T-cell (primary cell): ENCODE measurements at places on chromosomes 1 and 21. TPM values are rescaled to one million over a fixed set of nuclear protein-coding genes. Genes with fewer than 3 reads are reported as not detected.

The LRIG2 gene
- 20.1 TPM for total RNA-seq

The KCNN3 gene
- 0.21 TPM for total RNA-seq

The AZIN2 gene
- total RNA-seq, result 9.7 TPM

The C4BPB gene
- total RNA-seq, result 0.73 TPM

GRCh38 chr1:203251466-203251865 is 22.0 kb upstream of the CHIT1 start:
- H3K4me3 ChIP-seq, result no peak overlapping the region
- no peaks in the 10 kb centered on the region for H3K4me1 ChIP-seq
- H3K27me3 ChIP-seq, result peaks cover 1% of the 10 kb centered on the region

- H3K4me3 ChIP-seq, result no peak overlapping the region
- H3K27me3 ChIP-seq, result no peaks in the 10 kb centered on the region
- no peak overlapping the region for H3K27ac ChIP-seq
- H3K36me3 ChIP-seq, result no peaks in the 10 kb centered on the region
- DNase-seq, result no peak
Observed at GRCh38 chr1:84260852-84261518, 40.5 kb upstream of the SAMD13 start.

GRCh38 chr21:34609244-34609932 is 5.5 kb downstream of the RCAN1 start:
- peaks cover 4% of the 10 kb centered on the region for H3K27me3 ChIP-seq
- H3K27ac ChIP-seq, result no peak overlapping the region
- no peak overlapping the region for H3K4me3 ChIP-seq
- DNase-seq, result no peak
- H3K36me3 ChIP-seq, result no peaks in the 10 kb centered on the region

GRCh38 chr21:32549440-32549839 is 35.9 kb downstream of the TCP10L start:
- no peaks in the 10 kb centered on the region for H3K27me3 ChIP-seq
- H3K4me1 ChIP-seq, result no peaks in the 10 kb centered on the region
- H3K4me3 ChIP-seq, result no peak overlapping the region

DNA sequence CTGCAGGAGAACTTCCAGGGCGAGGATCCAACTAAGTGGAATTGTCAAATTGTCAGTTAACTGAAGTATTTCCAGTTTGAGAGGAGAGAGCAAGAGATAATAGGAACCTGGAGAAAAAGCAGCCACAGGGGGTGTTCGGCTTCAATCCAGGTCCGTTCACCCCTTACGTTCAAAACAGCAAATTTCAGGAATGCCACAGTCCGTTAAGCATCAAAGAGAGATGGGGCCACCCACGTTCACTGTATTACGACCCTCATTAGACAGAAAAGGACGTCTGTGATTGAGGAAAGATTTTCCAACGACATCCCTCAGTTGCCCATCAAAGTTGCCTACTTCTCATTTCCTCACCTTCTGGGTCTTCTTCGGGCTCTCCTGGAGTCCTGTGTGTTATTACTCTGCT is 422.5 kb upstream of the VAMP3 start:
- no peak for DNase-seq
- H3K4me3 ChIP-seq, result no peak overlapping the region
- H3K27ac ChIP-seq, result no peak overlapping the region
- no peaks in the 10 kb centered on the region for H3K4me1 ChIP-seq
- no peaks in the 10 kb centered on the region for H3K36me3 ChIP-seq

DNA sequence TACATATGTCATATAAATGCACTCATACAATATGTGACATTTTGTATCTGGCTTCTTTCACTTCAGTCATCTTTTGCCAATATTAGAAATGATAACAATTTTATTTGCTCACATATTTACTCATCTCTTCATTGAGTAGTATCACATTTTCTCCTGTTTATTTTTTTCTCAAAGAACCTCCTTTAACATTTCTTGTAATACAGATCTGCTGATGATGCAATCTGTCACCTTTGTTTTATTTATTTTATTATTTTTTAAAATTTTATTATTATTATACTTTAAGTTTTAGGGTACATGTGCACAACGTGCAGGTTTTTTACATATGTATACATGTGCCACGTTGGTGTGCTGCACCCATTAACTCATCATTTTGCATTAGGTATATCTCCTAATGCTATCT is 15.8 kb upstream of the TSHB start:
- H3K4me1 ChIP-seq, result no peaks in the 10 kb centered on the region
- no peak for DNase-seq
- no peaks in the 10 kb centered on the region for H3K27me3 ChIP-seq
- H3K4me3 ChIP-seq, result no peak overlapping the region
- H3K27ac ChIP-seq, result no peak overlapping the region

GRCh38 chr1:25906644-25907300 is 553 bp upstream of the STMN1 start:
- H3K36me3 ChIP-seq, result peaks cover 8% of the 10 kb centered on the region
- peak overlapping the region; percentile 29 for H3K4me3 ChIP-seq
- no peaks in the 10 kb centered on the region for H3K27me3 ChIP-seq
- peak overlapping the region; percentile 71 for H3K27ac ChIP-seq

DNA sequence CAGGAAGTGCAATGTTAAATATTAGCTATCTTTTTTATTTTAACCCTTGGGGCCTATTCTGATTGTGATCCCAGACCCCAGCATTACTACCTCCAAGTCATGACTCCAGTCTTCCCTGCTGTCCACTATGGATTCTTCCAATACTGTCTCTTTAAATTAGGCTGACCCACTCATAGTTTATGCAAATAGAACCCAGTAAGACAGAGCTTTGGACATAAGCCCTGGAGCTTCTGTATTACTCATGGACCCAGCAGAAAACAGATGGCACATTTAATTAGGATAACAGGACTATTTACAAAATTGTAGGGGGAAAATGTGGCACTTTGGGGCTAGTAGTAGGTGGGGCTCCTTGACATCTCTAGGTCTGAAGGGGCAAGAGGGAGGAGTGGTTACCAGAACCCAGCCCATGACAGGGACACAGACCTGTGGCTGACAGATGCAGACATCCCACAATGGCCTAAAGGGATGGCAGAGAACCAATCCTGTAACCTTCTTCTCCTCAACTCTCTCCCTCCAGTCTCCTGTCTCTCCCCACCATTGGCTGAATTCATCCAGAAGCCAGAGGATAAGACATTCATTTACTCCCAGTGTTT is 233.5 kb downstream of the OMA1 start:
- DNase-seq, result no peak
- H3K27me3 ChIP-seq, result no peaks in the 10 kb centered on the region
- H3K4me1 ChIP-seq, result no peaks in the 10 kb centered on the region
- no peak overlapping the region for H3K27ac ChIP-seq

DNA sequence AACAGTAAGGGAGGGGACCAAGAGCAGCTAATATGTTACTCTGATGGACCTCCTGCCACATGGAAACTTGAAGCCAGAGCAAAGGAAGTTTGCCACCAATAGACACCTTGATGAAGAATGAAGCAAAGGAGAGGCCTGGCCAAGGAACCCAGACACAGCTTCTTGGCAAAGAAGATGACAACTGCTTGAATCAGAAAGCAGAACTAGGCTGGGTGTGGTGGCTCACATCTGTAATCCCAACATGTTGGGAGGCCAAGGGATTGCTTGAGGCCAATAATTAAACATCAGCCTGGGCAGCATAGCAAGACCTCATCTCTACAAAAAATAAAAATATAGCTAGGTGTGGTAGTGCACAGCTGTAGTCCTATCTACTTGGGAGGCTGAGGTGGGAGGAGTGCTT is 31.7 kb upstream of the CAPZB start:
- H3K36me3 ChIP-seq, result no peaks in the 10 kb centered on the region
- no peaks in the 10 kb centered on the region for H3K27me3 ChIP-seq
- no peak overlapping the region for H3K27ac ChIP-seq
- no peak overlapping the region for H3K4me3 ChIP-seq

DNA sequence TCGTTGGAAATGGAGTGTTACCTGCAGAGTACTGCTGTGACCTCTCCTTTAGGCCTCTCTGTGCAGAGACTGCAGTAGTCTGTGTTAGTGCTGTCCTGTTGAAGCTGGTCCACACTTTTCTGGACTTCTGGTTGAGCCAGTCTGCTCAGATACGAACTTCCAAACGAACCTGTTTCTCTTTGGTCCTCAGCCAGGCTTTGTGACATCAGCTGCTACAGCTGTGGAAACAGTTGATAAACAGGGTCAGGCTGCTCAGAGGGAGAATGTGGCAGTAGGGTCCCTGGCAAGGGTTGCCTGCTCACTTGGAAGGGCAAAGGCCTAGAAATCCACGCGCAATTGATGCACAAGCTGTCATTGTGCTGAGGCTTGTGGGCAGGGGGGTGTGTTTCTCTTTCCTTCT is 98.8 kb downstream of the NOS1AP start:
- H3K27me3 ChIP-seq, result no peaks in the 10 kb centered on the region
- H3K4me1 ChIP-seq, result no peaks in the 10 kb centered on the region
- no peak overlapping the region for H3K27ac ChIP-seq
- no peak overlapping the region for H3K4me3 ChIP-seq

DNA sequence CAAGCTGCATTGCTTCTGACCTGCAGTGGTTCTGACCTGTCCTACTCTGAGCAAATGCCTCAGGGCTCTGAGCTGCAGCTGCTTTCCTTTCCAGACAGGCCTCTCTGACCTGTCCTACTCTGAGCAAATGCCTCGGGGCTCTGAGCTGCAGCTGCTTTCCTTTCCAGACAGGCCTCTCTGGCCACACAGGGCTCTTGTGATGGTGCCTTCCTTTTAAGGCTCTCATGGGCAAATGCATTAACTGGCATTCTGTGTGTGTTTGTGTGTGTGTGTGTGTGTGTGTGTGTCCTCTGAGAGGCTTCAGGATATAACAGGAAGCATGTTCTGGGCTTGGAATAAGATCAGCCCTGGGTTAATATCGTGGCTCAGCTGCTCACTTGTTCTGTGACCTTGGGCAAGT is 131.3 kb downstream of the NTPCR start:
- H3K4me1 ChIP-seq, result no peaks in the 10 kb centered on the region
- H3K27me3 ChIP-seq, result no peaks in the 10 kb centered on the region
- peaks cover 10% of the 10 kb centered on the region for H3K36me3 ChIP-seq
- H3K27ac ChIP-seq, result no peak overlapping the region

- H3K27me3 ChIP-seq, result peaks cover 25% of the 10 kb centered on the region
- H3K4me3 ChIP-seq, result no peak overlapping the region
Observed at GRCh38 chr1:247639381-247639981, 34.1 kb downstream of the OR2G3 start.

DNA sequence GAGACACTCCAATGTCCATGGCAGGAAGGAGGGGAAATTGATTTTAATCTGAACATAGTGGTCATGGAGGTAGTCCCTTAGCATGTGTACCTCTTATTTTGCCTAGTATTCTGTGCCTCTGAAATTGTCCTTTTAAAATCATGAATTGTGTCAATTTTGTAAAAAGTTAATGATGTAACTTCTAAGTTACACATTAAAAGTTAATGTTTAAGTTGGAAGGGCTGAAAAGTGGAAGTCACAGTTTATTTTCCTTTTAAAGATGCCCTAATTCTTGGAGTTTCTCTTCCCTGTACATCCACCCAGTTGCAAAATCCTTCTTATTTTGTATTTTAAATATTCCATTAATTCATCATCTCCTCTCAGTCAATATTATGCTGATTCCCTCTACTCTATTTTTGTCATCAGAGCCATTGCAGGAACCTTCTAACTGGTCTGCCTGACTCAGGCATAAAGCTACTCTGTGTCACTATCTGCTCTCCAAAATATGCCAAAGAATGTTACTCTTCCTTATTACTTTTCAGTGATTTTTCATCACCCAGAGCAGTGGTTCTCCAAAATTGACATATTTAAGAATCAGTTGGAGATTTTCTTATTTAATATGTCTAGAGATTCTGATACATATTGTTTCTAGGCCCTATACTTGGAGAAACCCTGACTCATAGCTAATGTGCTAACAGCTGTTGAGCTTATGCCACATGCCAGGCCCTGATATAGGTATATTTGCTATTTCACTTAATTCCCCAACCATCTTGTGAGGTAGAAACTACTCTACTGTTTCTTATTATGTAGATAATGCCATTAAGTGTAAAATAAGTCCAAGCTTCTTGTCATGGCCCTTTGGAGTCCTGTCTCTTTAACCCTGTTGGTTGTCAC is 5.1 kb downstream of the HOOK1 start:
- no peaks in the 10 kb centered on the region for H3K36me3 ChIP-seq
- peaks cover 13% of the 10 kb centered on the region for H3K4me1 ChIP-seq
- DNase-seq, result no peak

DNA sequence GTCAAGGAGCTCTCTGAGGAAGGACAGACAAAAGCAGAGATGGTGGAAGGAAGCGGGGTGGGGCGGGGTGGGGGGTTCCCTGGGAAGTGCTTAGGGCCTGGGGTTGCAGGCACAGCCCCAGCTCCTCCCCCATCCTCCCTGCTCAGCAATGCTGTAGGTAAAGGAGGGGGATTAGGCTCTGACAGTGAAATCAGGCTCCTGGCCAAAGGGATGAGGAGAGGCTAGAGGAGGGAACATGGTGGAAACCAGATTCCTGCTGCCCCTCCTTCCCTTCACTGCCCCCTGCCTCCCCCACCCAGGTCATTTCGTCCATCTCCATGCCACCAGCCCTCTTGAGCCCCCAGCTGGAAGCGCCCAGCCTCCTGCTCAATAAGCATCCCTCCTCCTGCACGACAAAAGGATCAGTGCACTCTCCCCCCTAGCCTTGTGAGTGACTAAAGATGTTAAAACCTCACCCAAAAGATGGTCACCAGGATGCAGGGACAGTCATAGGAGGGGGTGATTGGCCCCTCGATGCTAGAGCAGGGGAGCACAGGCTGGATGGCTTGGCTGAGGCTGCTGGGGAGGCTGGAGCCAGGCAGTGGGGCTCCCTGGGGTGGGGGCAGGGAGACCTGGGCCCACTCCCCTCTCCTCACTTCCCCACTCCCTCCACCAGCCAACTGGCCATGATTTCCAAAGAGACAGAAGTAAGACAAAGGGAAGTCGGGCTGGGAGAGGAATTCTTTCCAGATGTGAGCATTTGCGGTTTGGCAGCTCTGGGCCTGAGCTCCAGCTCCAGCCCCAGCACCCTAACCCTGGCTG is 2.2 kb upstream of the CRABP2 start:
- DNase-seq, result no peak
- no peak overlapping the region for H3K27ac ChIP-seq
- H3K4me1 ChIP-seq, result peaks cover 36% of the 10 kb centered on the region
- peaks cover 7% of the 10 kb centered on the region for H3K27me3 ChIP-seq
- H3K36me3 ChIP-seq, result no peaks in the 10 kb centered on the region
